ENCODE measurements at places on chromosomes 3 and 15. TPM values are rescaled to one million over a fixed set of nuclear protein-coding genes. Genes with fewer than 3 reads are reported as not detected.

DNA sequence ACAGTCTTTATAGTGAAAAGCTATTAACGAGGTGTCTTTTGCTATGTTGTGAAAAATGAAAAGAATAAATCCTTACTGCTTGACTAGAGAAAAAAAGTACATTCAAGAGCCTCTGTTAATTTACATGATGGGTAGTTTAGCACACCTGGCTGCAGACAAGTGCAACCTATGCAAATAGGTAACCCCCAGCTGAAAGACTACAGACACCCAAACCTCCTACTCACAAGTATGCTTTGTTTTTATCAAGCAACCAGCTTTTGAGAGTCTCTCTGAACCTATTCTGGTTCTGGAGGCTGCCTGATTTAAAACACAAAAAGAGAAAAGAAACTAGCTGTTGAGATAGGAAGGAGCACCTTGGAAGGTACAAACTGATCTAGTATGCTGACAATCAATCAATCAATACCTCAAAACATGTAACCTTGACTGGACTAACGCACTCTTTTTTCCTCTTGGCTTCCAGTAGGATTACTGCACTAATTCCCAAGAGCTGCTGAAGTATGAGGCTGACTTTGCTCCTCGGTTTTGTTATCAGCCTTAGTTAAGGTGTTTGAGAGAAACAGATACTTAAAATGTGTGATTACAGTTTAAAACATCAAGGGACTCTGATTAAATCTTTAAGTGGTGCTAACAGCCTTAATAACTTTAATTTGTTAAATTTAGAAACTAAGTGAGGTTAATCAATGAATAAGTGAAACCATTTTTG, 63.6 kb downstream of the OSBPL10 start:
- H3K36me3 ChIP-seq, result no peaks in the 10 kb centered on the region
- no peak overlapping the region for H3K27ac ChIP-seq
- no peaks in the 10 kb centered on the region for H3K27me3 ChIP-seq
- DNase-seq, result no peak
- H3K4me1 ChIP-seq, result peaks cover 5% of the 10 kb centered on the region

DNA sequence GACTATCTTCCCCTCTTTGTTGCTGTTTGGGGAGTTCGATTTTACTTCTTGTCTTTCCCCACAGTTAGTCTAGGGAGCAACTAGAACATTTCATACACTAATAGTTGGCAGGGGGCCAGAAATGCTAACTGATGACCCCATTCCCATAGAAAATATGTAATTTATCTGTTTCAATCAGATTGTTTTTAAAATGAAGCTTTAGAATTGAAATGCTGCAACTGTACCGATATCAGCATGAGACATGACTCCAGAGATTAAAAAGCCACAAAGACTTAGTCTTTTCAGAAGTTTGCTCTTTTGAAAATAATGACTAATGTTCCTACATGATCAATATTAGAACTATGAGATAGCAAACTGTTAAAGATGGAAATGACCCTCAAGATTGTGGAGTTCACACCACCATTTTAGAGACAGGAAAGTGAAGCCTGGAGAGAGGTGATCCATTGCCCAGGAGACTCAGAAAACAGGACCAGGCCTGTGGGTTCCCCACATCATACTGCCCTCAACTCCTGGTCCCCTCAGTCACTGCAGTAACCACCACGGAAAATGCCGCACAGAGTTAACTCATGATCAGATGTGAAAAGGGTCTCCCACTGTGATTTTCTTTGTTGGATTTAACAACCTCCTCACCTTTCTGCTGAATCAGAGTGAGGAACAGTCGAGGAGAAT, 130.3 kb downstream of the CHDH start:
- DNase-seq, result no peak
- no peak overlapping the region for H3K27ac ChIP-seq
- H3K4me1 ChIP-seq, result no peaks in the 10 kb centered on the region
- H3K4me3 ChIP-seq, result no peak overlapping the region
- H3K27me3 ChIP-seq, result peaks cover 5% of the 10 kb centered on the region
- H3K36me3 ChIP-seq, result no peaks in the 10 kb centered on the region

Gene HTR3E
- total RNA-seq, result not detected

GRCh38 chr15:38398134-38398533, 55.8 kb upstream of the FAM98B start:
- no peak for DNase-seq
- H3K36me3 ChIP-seq, result no peaks in the 10 kb centered on the region
- no peaks in the 10 kb centered on the region for H3K4me1 ChIP-seq
- H3K27me3 ChIP-seq, result peaks cover 7% of the 10 kb centered on the region
- H3K27ac ChIP-seq, result no peak overlapping the region

Gene SEMA3B
- 1.5 TPM for total RNA-seq

DNA sequence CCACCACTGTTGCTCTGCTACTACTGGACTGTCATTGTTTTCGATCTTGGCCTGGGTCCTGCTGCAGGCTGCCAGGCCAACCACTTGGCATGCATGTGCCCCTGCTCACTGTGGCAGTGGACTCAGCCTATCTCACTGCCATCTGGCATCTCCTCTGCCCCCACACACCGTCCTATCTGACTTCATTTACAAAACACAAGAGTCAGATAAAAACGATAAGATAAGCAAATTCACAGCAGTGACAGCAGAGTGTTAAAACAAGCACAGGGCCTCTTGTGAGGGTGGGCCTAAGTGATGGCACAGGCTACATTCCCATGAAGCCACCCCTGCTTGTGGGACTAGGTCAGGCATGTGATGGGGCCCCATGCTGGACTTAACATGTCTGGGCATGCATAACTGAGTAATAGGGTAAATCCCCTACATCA, 68.1 kb downstream of the CRYGS start:
- H3K4me1 ChIP-seq, result no peaks in the 10 kb centered on the region
- no peak overlapping the region for H3K27ac ChIP-seq
- H3K4me3 ChIP-seq, result no peak overlapping the region
- H3K27me3 ChIP-seq, result no peaks in the 10 kb centered on the region

- peaks cover 12% of the 10 kb centered on the region for H3K36me3 ChIP-seq
- DNase-seq, result no peak
- H3K4me1 ChIP-seq, result peaks cover 7% of the 10 kb centered on the region
Measured at GRCh38 chr3:195893516-195893915, 14.8 kb downstream of the TNK2 start.

Gene LXN
- total RNA-seq, result 2.7 TPM

Measured in T-cell (primary cell).